ENCODE measurements at places on chromosomes 12 and 14.

- no peak for DNase-seq
These were observed 84.9 kb downstream of the DICER1 start for GRCh38 chr14:95072310-95072905.

- no peak for DNase-seq
These were observed 18.3 kb downstream of the PLEKHG7 start for GRCh38 chr12:92721130-92721529.

DNA sequence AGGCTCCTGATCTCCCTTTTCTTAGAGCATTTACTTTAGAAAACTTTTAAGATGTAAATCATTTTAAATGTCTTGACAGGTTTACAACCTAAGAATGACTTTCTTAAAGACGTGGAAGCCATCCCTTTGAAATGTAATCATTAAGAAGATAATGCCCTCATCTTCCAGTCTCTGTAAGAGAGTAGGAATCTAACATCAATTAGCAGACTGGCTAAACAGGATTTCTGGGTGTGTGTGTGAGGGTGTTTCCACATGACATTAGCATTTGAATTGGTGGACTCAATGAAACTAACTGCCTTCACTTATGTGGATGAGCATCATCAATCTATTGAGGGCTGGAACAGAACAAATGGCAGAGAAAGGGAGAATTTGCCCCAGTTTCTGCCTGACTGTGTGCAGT lies 329.5 kb downstream of the RPL10L start:
- DNase-seq: no peak

- DNase-seq: no peak
These were observed 100.7 kb downstream of the APAF1 start for GRCh38 chr12:98745578-98746391.

DNA sequence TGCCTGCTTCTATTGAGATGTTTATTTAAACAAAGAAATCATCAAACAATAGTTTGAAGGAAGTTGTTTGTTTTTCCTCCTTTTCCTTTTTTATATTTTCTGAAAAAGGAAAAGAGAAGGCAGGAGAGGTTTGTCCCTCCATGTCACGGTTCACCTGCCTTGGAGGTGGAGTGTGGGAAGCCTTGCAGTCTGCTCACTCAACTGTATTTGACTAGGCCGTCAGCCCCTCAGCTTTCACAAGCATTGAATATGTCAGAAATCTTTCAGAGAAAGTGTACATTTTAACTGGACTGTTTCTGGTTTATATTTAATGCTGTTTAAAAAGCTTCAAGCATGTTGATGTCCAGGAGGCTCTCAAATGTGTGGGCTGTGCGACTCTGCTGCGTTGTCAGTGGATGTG lies 370.4 kb downstream of the NPAS3 start:
- no peak for DNase-seq

Measured in stimulated activated CD4-positive, alpha-beta T cell treated with anti-CD3 and anti-CD28 coated beads, TNF-alpha, amount 100 ng/mL, for 1 hour (primary cell).